ENCODE measurements at places on chromosomes 5 and 9.

GRCh38 chr9:108889649-108890067, 27.6 kb downstream of the ACTL7A start:
- DNase-seq: no peak

- DNase-seq: no peak
These were observed 15.0 kb downstream of the S1PR3 start for GRCh38 chr9:89006267-89006666.

- DNase-seq: no peak
These were observed 6.0 kb downstream of the CAMK4 start for GRCh38 chr5:111229871-111230810.

GRCh38 chr9:99807276-99807852, 14.3 kb upstream of the NR4A3 start:
- DNase-seq: peak; percentile 51

DNA sequence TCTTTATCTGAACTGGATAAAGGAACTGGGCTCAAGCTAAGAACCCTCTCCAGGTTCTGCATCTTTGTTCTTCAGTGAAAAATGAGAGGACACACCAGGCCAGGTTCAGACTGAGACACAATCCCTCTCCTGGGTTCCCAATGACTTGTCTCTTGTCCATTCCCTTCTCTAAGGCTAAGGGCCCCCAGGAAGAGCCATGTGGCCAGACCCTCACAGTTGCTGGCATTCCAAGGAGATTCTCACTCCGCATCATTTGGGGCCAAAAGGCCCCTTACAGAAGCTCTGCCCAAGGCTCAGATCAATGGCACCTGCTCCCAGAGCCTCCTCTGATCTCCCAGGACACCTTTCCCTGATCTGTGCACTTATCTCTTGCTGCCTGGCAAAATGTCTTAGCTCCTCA, 4.9 kb downstream of the IL4 start:
- no peak for DNase-seq

DNA sequence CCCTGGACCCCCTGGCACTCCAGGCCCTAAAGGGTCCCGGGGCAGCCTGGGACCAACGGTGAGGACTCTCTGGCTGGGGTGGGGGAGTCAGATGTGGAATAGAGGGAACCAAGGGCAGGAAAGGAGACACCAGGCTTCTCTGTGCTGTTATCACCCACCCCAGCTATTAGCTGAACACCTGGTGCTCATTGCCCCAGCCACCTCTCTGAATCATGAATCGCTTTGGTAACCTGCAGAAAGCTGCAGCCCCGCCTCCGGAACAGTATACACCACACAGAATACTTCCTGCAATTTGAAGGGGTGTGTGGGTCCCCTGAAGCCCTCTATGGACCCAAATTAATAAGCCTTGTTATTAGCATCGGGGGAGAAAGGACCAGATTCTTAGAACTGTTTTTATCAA, 40.4 kb upstream of the ORM1 start:
- no peak for DNase-seq

DNA sequence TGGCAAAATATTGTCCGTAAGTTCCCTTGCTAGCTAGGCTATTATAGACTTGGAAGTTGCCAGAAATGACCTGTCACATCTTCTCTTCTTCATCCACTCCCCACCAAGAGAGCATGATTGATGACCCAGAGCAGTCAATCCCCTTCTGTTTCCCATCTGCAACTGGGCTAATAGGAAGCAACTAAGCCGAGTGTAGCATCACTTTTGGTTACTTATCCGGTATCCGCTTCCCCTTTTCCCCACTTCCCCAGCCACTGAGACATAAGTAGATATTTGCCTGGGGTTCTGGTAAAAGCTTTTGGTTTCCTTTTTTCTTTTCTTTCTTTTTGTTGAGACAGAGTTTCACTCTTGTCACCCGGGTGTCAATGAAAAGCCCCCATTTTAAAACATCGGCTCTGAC, 29.4 kb upstream of the LIFR start:
- no peak for DNase-seq

- DNase-seq: no peak
These were observed 388.0 kb downstream of the TMEM232 start for GRCh38 chr5:110338341-110339083.

- DNase-seq: no peak
These were observed 36.7 kb upstream of the SLC36A2 start for GRCh38 chr5:151384106-151384505.

- DNase-seq: no peak
These were observed 5.8 kb upstream of the ZNF367 start for GRCh38 chr9:96423985-96424336.

DNA sequence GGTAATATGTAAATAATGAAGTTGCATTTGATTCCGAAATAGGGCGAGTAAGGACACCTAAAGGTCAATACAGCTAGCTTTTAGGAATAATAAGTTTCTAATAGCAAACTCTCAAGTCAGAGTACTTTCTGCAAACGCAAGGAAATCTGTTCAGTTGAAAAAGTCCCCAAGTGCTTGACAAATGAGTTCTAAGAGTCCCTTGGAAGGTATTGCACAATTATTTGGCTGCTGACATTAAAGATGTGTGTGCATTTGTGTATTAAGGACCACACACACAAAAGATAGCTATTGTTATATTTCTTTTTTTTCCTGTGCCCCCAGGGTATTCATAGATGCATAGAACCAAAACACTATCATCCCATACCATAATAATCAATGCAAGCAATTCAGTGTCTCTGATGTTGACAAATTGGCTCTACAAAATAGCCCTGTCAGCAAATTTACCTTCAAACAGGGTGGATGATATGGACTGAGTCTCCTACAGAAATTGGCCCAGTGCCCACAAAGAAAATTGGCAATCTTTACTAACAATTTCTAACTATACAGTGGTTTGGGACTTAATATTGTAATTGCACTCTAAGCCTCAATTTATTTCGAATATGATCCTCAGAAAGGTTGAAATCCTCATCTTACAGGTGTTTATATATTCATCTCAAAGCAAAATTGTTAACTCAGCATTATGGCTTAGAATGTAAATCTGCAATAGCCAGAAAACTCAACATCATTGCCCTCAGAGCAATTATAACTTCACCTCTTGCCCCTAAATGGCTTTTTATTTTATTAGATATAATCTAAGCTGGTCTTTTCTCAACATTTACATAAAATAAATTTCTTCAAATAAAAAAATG, 827.2 kb downstream of the MAT2B start:
- no peak for DNase-seq

DNA sequence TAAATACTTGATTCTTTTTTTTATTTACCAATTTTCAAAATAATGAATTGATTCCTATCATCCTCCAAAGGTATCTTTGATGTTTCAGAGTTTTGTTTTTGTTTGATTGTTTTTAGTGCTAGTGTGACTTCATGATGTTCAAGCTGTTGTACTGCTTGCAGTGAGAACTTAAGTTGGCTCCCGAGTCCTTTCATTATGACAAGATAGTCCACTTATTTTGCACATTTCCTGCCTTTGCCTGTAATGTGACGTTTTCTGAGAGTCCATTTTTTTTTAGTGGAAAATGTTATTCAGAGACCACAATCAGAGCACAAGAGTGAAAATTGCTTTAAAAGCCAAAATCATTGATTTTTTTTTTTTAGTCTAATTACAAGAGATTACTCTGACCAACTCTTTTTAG, 60.1 kb upstream of the FCHO2 start:
- no peak for DNase-seq

DNA sequence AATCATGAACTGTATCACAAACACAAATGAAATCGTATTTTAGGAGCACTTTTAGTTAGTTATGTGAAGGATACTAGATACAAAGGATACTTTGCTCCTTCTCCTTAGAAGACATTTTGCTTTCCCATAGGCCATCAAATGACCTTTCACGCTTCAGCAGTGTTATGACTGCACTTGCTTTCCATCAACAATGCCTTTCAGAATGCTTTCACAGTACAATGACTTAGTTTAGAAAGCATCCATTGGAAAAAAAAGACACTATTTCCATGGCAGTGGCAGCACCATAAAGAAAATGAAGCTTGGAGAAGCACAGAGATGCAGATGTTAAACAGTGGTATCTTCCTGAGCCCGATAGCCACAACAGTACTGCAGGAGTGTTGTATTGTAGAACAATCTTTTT, 203.9 kb downstream of the PCSK1 start:
- no peak for DNase-seq

DNA sequence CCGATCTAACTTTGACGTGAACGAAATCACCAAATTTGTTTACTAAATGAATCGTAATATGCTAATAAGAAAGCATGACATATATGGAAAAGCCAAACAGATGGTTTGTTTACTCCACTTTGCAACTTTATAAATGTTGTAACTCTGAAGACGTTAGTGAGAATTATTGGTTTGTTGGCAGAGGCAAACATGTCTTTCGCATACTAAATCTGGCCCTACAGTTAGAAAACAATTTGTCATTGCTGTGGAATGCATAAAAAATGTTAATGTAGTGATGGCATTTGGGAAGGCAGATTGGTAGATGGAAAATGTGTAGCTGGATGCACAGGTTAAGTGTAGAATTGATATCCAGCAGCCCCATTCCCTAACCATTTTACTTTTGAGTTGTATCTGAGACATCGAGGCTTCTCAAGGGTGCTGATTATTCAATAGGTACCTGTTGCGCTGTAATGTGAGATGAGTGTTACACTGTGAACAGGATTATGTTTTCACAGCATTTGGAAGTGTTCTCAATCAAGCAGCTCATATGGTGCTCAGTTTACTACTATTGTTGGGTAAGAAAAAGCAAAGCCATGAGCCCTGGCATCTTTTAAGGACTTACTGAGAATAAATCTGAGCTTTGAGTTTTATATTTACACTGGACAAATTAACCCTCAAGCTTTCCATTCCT, 444.8 kb downstream of the BNC2 start:
- DNase-seq: no peak

DNA sequence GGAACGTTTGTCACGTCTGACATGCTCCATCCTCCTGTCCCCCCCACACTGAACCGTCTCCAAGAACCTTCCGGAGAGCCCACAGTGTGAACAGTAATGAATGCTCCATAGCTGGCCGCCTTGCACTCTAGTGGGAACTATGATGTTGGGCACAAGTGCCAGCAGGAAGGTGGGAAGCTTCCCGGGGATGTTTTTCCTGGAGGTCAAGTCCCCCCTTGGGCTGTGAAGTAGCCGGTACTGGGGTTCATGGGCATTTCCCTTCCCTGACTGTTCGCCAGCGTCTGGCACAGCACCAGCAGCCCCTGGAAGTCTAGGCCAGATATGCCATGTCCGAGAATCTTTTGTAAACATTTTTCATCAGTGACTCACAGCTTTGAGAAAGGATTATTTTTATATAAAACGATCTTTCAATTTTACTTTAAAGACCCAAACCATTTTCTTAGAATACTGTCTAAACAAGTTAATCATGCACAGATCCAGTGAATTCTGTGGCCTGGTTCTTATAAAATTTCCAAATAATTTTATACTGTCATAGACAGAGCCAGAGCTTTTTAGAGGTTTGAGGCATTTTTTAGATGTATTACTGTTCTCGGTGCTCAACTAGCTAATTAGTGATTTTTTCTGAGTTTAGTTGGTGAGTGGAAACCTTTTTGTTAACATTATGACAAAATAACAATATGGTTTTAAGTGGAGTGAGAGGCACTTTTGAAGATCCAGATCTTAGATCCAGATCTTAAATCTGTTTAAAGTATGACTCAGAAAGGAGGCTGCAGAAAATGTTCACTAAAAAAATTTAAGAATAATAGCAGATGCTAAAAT, 11.6 kb downstream of the ABL1 start:
- DNase-seq: no peak

GRCh38 chr5:67206461-67206860, 9.9 kb upstream of the CD180 start:
- no peak for DNase-seq

- no peak for DNase-seq
These were observed 65.1 kb upstream of the ZNF366 start for GRCh38 chr5:72572236-72572765.

GRCh38 chr9:135023786-135024405, 63.6 kb upstream of the OLFM1 start:
- DNase-seq: no peak

DNA sequence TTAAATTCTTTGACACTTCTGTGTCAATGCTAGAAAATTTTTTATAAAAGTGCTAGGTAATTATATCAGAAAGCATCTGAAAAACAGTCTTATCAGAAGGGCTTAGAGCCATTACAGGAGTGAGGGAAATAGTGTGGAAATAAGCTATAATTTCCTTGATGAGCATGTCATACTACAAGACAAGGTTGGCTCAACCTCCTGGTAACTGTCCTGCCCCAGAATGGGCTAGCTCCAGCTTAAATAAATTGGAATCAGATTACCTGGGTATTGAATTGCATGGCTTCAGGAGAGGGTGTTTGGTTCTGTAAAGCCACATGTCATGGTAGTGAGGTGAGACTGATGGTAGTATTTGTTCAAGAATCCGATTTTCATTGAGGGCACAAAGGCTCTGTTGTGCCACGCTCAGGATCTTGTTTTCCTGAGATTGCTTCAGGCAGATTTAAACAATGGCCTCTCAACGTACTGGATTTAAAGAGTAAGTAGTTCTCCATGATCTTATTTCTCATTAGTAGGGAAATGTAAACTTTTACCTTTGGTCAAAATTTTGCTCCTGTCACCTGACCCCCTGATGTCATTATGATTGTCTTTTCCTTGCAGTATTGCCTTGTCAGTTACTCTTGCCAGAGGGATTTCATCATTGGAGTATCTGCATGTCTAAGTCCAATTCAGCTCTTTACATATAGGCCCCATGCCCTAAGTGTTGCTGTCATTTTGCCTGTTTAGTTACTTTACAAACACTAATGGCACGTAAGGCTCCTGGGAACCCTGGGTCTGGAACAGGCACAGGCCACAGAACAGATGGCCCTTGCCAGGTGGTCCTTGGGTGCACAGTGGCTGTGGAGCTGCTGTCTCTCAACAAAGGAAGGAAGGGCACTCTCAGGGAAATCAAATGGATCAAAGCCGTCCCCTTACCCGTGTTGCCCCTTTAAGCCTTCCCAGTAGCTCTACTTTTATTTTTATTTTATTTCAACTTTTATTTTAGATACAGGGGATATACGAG, 21.3 kb downstream of the TRIO start:
- no peak for DNase-seq

DNA sequence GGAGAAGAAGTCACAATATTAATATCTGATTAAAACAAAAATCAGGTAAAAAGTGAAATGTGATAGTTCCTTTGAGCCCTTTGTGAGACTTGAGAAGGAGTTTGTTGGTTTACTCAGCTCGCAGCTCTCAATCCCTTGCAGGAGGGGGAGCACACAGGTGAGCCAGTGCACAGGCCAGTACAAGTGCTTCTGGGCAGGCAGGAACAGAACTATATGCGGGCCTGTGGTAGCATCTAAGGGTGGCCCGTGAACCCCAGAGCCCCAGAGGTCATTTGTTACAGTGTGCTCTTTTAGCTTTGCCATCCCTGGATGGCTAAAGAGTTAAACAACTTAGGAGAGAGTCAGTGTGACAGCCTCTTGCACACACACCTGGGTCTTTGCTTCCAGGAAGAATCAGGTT, 215.3 kb upstream of the EDIL3 start:
- DNase-seq: no peak

- no peak for DNase-seq
These were observed 106.8 kb downstream of the FRMD3 start for GRCh38 chr9:83431101-83432060.

GRCh38 chr5:34474573-34475021, 181.5 kb upstream of the RAI14 start:
- DNase-seq: no peak
